Activated naive CD4-positive, alpha-beta T cell (primary cell): ENCODE measurements at places on chromosomes 7 and 10.

DNA sequence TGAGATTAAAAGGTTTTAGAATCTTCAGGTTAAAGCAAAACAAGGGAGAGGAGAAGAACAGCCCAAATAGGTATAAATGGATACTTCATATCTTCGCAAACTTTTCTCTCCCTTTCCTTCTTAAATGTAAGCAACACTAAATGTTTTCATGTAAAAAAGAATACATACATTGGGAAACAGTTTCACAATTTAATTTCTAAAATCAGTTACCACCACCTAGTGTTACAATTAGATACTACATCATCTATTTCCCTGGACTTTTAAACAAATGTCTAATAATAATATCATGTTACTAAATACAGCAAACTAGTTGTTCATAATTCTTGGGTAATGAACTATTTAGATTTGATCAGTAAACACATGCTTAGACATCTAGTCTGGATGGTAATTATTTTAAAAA is 35.8 kb downstream of the MINDY3 start:
- no peak for DNase-seq

DNA sequence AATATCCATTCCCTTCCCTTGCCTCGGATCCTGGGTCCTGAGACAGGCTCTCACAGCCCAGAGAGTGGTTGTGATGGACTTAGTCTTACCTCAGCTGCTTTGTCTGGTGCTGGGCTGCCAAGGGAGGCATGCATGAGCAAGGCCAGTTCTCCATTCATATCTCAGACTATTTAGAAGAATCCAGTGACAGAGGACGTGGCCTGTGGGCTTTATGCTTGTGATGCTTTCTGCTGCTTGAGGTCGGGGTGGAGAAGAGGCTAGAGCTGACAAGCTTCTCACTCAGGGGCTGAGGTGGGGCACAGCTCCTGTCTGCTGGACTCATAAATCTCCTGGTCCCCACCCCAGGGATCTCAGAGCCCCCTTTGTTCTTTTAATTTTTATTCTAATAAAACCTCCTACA is 66.8 kb downstream of the DNAJC12 start:
- DNase-seq = no peak

DNA sequence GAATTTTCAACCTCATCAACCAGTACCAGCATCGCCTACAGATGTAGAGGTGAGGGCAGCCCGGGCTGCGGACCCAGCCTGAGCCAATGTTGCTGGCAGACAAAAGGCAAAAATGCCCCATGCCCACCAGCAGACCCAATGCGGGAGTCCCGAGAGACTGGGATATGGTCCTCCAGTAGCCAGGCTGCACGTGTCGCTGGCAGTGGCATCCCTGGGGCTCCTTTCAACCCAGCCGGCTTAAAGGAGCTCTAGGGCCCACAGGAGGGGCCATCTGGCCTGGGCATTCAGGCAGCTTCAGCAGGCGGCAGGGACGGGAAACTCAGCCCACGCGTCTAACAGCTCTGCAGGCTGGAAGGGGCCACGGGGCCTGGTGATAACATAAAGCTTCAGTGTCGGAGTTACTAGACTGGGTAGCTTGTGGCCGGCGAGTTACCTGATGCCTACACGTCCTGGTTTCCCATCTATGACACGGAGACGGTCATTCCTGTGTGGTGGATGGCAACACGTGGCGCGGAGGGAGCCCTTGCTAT is 70.7 kb downstream of the PROSER2 start:
- DNase-seq = no peak

DNA sequence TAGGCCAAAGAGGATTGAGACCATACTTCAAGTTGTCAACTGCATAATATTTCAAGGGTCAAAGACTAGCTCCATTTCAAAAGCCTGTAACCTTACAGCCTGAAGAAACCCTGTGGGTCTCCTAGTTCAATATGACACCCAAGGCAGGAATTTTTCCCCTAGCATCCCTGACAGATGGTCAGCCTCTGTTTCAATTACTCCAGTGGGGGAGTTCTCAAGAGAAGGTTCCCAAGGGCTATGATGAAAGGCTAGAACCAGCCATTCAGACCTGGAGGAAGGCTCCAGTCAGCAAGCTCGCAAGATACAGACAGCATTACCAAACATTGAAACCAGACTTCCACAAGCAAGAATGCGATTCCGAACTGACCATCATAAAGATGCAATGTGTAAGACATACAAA is 1.6 kb downstream of the HTR7 start:
- DNase-seq = no peak

- DNase-seq = no peak
Measured at GRCh38 chr7:30563326-30563942, 31.2 kb upstream of the GARS1 start.

DNA sequence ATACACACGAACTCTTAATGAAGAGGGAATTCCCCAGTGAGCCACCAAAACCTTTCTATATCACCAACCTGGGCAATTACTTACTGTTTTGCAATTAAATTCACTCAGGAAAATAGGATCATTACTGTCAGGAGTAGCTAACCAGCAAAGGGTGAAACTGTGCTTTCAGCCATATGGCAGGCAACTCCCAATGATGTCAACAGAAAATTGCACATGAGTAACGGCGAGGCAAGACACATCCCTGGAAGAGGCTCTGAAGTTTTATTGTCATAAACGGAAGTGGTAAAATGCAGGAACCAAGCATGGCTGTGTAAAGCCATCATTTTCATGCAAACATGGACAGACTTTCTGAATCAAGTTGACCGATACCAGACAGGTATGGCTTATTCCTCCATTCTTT is 548.9 kb upstream of the AUTS2 start:
- no peak for DNase-seq

- no peak for DNase-seq
Measured at GRCh38 chr10:52031771-52032170, 282.3 kb upstream of the DKK1 start.

DNA sequence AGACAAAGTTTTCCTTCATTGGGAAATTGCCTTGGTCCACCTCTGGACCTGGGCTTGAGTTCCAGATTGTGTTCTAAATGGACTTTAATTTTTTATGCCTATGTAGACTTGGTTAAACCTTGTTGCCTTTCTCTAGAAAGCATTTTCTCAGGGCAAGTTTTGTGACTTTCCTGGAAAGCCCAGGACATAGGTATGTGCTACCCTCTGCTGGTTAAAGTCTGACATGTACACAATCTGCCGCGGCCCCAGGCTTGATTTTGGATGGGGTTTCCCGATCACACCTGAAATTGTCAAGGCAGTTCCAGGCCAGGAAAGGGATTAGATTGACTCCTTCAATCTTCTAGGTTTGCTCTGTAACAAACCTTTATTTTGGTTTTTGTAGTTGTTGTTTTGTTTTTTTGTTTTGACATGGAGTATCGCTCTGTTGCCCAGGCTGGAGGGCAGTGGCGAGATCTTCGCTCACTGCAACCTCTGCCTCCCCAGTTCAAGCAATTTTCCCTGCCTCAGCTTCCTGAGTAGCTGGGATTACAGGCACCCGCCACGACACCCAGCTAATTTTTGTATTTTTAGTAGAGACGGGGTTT is 14.1 kb upstream of the AKR1B10 start:
- DNase-seq = no peak

GRCh38 chr7:7443806-7444350 is 91.8 kb downstream of the COL28A1 start:
- no peak for DNase-seq

- DNase-seq = peak; percentile 10
Measured at GRCh38 chr10:89163265-89163995, 43.7 kb downstream of the CH25H start.

DNA sequence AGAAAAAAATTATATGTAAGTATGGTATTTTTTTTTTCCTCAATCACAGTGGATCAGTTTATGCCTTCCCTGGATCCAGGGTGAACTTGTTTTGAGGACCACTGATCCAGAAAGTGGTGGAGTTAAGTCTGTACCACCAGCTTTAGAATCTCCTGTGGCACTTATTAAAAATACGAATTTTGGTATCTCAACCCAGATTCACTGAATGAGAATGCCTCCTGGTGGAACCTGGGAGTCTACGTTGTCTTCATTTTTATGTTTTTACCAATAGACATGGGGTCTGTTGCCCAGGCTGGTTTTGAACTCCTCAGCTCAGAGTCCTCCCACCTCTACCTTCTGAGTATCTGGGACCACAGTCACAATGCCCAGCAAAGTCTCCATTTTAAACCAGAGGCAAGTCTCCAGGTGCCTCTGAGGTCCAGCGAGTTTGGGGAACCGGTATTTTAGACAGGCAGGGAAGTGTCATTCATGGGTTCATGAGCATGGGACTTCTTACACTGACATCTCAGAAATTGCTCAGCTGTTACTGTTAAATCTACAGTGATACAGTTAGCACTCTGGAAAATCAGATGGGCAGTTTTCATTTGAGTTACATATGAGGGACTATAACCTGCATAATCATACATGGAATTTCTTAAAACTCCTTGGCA is 200.9 kb downstream of the AUTS2 start:
- no peak for DNase-seq

GRCh38 chr10:125011171-125011925 is 69.4 kb downstream of the ZRANB1 start:
- no peak for DNase-seq

GRCh38 chr10:119595134-119595675 is 1.6 kb downstream of the TIAL1 start:
- DNase-seq = no peak

DNA sequence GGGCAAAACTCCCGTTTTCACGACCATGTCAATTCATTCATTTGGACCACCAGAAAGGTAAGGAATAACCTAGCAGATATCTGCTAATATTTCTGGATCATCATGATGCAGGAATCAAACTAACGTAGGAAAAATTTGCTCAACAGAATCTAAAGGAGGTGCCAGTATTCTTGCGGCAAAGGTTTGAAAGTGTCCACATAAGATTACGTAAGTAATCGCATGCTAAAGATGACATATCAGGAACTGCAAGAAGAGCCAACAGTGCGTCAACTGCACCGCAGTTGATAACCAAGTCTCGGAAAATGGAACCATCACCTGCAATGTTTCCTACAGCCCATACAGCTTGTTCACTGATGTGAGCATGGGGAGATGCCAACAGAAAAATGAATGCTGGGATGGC is 194.1 kb upstream of the ZNF804B start:
- DNase-seq = no peak

- DNase-seq = no peak
Measured at GRCh38 chr7:79298145-79298760, 155.2 kb downstream of the MAGI2 start.

- no peak for DNase-seq
Measured at GRCh38 chr10:91391920-91392319, 18.2 kb upstream of the HECTD2 start.

- no peak for DNase-seq
Measured at GRCh38 chr10:86205306-86206239, 161.0 kb downstream of the GRID1 start.
